ENCODE measurements at places on chromosomes 3 and 15.

DNA sequence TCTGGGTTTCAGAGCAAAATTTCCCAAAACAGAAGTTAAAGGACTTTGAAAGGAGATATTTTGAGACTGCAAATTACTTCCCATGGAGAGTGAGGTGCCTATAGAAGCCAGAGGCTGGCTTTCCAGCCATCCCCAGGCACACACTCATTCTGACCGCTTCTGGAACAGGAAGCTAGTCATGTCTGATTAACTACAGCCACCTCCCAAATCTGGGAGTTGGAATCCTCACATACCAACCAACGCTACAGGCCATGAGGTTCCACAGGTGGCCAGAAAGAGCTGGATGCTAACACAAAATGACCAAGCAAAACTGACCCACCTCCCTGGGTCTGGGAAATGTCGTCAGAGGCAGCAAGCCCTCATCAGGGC is 87.2 kb downstream of the SNRK start:
- H3K27ac ChIP-seq = no peak overlapping the region
- no peak overlapping the region for H3K4me3 ChIP-seq
- no peaks in the 10 kb centered on the region for H3K4me1 ChIP-seq
- DNase-seq = no peak

- no peaks in the 10 kb centered on the region for H3K36me3 ChIP-seq
- no peak for DNase-seq
- H3K4me1 ChIP-seq = no peaks in the 10 kb centered on the region
- H3K27ac ChIP-seq = no peak overlapping the region
- no peaks in the 10 kb centered on the region for H3K27me3 ChIP-seq
- H3K4me3 ChIP-seq = no peak overlapping the region
These were observed 6.3 kb upstream of the CCR4 start for GRCh38 chr3:32945136-32945535.

GRCh38 chr15:65233696-65234095 is 22.4 kb upstream of the CILP start:
- H3K27ac ChIP-seq = no peak overlapping the region
- H3K27me3 ChIP-seq = no peaks in the 10 kb centered on the region
- DNase-seq = no peak
- H3K36me3 ChIP-seq = no peaks in the 10 kb centered on the region
- no peak overlapping the region for H3K4me3 ChIP-seq

- no peak overlapping the region for H3K4me3 ChIP-seq
- no peak for DNase-seq
- no peaks in the 10 kb centered on the region for H3K27me3 ChIP-seq
- H3K4me1 ChIP-seq = no peaks in the 10 kb centered on the region
These were observed 125.0 kb upstream of the CGNL1 start for GRCh38 chr15:57251308-57251707.

DNA sequence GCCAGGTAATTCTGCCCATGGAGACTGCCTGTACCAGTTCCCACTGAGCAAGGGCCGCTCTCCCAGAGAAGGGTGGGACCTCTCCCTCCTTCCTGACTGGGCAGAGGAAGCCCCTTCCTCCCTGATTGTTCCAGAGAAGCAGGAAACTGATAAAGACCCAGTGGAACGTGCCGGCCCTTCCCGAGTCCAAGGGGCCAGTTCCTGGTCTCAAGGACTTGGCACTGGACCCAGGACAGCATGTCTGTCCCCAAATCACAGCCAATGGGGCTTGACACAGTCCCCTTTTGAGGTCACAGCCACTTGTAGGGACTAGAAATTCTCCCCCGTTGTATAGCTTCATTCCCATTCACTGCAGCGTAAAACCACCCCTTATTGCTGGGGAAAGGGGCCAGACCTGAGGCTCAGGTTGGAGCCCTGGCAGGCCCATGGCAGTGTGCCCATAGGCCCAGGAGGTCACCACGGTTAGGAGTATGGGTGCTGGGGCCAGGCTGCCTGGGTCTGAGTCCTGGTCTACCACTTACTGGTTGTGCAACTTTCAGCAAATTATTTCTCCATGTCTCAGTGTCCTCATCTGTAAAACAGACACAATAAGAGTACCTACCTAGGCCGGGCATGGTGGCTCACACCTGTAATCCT is 18.1 kb downstream of the CSRNP1 start:
- no peaks in the 10 kb centered on the region for H3K36me3 ChIP-seq
- no peak for DNase-seq
- H3K27me3 ChIP-seq = no peaks in the 10 kb centered on the region
